ENCODE measurements at places on chromosomes 5 and 9.

DNA sequence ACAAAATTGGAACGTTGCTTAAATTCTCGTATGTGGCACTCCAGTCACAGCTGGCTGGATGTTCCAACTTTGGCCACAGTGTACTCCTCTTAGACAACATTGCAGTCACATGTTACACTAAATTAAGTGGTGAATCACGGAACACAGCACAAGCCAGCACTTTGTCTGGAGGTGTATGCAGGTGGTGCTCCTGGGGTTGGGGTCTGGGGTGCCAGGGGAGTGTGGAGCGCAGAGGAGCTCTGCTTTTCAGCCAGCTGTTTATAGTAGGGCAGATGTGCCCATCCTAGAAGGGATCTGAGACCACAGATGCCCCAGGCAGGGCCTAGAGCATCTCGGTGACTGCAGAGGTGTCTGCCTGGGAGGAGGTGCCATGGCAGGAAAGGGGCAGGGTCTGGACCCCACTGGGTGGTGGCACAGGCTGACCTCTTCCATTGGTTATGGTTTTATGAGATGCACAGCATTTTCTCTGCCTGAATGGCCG, 82.6 kb downstream of the WNK2 start:
- peaks cover 8% of the 10 kb centered on the region for H3K36me3 ChIP-seq
- H3K4me3 ChIP-seq = no peak overlapping the region
- H3K27ac ChIP-seq = no peak overlapping the region
- H3K4me1 ChIP-seq = no peaks in the 10 kb centered on the region

DNA sequence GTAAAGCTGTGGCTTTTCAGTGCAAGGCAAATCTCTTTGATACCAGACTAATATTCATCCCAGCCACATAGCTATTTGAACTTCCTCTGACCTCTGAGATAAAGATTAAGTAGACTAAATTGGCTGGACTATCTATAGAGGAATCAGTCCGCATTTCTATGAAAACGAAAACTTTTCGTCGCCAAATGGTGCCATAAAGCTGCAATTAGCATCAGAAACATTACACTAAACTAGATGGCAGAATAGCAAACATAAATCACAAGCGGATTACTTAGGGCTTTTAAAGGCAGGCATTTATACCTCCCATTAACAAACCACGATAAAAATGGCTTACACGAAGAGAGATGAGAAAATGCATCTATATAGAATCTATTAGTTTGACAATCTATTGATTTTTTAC, 1009.7 kb upstream of the CDH6 start:
- no peaks in the 10 kb centered on the region for H3K27me3 ChIP-seq
- no peak for DNase-seq
- no peak overlapping the region for H3K4me3 ChIP-seq
- H3K4me1 ChIP-seq = no peaks in the 10 kb centered on the region
- no peaks in the 10 kb centered on the region for H3K36me3 ChIP-seq

DNA sequence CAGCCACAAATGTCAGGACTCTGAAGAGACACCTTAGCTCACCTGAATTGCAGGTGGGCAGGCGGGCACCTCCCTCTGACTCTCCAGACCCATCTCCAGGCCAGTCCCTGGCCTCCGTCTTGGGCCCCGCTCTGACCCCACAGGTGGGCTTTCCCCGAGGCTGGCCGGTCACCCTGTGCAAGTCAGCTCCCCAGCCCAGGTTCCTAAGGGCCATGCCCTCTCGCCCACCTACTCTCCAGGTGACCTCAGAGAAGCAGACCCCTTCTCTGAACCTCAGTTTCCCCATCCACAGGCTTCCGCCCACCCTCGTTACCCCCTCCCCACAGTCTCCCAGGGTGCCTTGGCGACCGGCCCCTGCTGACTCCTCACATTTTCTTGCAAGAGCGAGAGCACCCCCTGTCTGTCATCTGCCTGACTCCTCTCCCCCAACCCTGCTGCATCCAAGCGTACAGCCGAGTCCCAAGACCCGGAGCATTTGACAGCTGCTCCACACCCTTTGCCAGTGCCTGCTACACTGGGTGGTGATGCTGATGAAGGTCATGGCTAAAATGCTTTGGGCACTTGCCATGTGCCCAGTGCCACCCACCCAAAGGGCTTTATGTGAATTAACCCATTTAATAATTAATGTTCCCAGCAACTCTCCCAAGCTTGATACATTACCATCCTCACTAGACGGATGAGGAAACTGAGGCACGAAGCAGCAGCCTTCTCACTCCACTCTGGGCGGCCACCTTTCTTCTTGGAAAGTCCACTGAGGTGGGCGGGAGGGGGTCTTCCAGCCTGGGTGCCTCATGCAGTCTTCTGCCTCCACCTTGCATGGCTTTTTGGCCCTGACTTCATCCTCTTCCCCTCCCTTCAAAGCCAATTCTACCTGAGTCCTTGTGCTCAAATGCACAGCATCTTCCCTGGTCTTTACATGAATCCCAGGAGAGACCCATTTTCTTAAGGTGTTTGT, 51.1 kb upstream of the ORM1 start:
- no peaks in the 10 kb centered on the region for H3K36me3 ChIP-seq
- DNase-seq = peak; percentile 41
- no peak overlapping the region for H3K27ac ChIP-seq
- H3K27me3 ChIP-seq = no peaks in the 10 kb centered on the region
- H3K4me1 ChIP-seq = no peaks in the 10 kb centered on the region

DNA sequence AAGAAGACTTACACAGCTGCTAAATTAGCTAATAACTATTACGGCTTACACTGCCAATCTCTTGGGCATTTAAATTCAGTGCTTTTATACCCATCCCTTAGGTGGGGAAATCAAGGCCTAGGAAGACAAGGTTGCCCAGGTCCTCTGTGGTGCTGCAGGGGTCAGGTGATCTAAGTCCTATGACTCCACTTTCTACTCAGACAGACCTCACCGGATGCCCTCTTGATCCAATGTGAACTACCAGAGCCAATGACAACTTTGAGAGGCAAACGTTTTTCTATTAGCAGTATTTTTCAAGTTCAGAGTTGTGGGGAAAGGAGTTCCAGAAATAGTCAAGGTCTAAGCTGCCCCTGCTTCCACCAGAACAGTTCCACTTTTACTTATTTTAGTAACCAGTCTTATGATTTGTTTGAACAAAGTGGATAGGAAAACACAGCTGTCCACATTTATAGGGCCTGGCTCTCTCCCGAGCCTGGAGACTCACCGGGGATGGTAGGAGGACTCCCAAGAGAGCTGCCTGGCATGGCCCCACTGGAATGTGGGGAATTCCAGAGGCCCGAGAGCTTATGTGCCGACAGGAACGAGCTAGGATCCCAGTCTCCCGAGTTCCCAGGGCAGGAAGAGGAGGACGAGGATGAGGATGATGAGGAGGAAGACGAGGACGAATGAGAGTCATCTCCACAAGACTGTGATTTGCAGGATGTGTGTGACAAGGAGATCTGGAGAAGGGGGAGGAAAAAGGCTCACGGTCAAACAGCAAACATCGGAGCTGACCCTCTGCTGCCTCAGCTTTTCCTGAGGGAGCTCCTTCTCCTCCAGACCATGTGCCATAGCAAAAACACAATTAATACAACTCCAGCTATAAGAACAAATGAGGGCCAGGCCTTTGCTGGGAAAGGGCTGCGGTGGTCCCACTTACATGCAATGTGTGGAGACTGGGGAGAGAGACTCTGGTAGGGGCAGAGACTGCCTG, 16.7 kb downstream of the FAM193B start:
- H3K36me3 ChIP-seq = peaks cover 38% of the 10 kb centered on the region
- no peak overlapping the region for H3K4me3 ChIP-seq
- DNase-seq = peak; percentile 60
- H3K27ac ChIP-seq = peak overlapping the region; percentile 76
- H3K27me3 ChIP-seq = no peaks in the 10 kb centered on the region

GRCh38 chr9:131867611-131868192, 127.8 kb upstream of the RAPGEF1 start:
- H3K36me3 ChIP-seq = peaks cover 7% of the 10 kb centered on the region
- DNase-seq = no peak
- no peak overlapping the region for H3K4me3 ChIP-seq
- no peaks in the 10 kb centered on the region for H3K4me1 ChIP-seq
- no peak overlapping the region for H3K27ac ChIP-seq
- no peaks in the 10 kb centered on the region for H3K27me3 ChIP-seq

- no peak overlapping the region for H3K4me3 ChIP-seq
- no peaks in the 10 kb centered on the region for H3K4me1 ChIP-seq
- H3K27ac ChIP-seq = no peak overlapping the region
- H3K36me3 ChIP-seq = no peaks in the 10 kb centered on the region
- no peak for DNase-seq
Observed at GRCh38 chr5:83426855-83427254, 44.7 kb upstream of the VCAN start.

GRCh38 chr5:66724349-66725139, 128.4 kb downstream of the MAST4 start:
- DNase-seq = no peak
- H3K4me3 ChIP-seq = no peak overlapping the region
- no peak overlapping the region for H3K27ac ChIP-seq
- no peaks in the 10 kb centered on the region for H3K4me1 ChIP-seq
